ENCODE measurements at places on chromosomes 7 and 10.

- no peak for DNase-seq
Measured at GRCh38 chr7:115410972-115411686, 489.2 kb downstream of the MDFIC start.

GRCh38 chr7:5229451-5230264 lies 39.6 kb downstream of the WIPI2 start:
- no peak for DNase-seq

DNA sequence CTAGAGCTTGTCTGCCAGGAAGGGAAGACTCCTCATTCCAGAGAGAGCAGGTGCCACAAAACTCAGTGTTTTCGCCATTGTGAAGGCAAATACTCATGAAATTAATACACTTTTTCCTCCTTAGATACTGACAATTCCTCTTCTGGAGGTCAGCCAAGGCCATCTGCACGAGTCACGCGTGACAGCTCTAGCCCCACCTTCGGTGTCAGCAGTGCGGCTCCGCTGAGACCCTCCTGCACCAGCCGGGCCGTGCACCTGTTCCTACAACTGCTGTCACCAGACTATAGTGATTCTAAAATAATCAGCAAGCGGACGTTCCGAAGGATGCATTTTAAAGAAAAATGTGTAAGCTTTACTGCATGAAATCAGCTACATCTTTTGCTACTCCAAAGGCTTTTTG lies 127.7 kb downstream of the DIP2C start:
- no peak for DNase-seq

- no peak for DNase-seq
Measured at GRCh38 chr10:12720217-12720981, 281.1 kb downstream of the CCDC3 start.

DNA sequence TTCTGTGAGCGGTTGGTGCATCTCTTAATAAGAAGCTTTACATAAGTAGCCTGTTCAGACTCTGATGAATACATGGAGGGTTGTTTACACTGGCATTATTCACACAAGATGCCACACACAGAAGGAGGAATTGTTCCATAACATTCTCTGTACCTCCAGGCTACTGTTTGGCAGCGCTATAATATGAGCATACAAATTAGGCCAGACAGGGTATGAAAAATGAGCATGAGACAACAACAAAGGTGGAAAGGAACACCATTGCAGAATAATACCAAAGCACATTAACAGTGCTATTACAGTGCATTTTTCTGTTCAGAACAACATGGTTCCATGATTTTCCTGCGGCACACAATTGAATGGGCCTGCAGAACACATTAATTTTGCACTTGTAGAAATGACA lies 417.2 kb upstream of the C7orf33 start:
- DNase-seq: no peak

DNA sequence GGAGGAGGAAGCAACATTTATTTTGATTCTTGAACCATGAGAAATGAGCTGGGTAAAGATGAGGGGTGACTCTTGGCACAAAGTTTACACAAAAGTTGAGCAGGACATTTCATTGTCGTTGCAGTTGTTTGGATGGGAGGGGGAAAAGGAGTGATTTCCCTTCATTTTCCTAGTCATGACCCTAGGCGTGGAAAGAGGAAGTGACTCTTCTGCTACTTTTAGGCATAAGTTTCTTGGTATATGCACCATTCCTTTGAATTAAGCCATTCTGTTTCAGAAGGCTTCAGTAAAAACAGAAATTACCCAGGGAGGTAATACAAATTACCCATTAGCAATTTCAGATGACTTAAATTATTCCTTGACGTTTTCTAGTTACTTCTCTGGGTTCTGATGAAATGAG lies 113.9 kb upstream of the FAM171A1 start:
- DNase-seq: no peak

DNA sequence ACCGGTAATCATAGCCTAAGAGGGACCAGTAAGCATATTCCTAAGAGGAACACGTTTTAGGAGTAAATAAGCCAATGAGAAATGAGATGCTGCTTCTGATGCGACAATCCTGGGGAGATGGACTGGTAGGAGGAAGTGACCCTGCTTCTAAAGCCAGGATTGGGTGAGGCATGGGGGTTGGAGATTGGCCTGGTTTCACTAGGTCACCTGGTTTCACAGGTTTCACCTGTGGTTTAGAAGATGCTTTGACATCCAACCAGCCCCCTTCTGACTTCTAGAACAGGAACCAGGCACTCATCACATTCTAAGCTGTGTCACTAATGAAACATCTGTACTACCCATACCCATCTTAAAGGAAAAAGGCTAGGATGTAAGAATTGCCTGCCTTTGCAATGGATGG lies 53.0 kb upstream of the BAMBI start:
- DNase-seq: no peak

- DNase-seq: no peak
Measured at GRCh38 chr10:75239096-75239790, 3.5 kb upstream of the COMTD1 start.

GRCh38 chr7:30428246-30429155 lies 50.1 kb downstream of the NOD1 start:
- no peak for DNase-seq

GRCh38 chr10:102650655-102651454 lies 6.6 kb downstream of the TRIM8 start:
- no peak for DNase-seq

DNA sequence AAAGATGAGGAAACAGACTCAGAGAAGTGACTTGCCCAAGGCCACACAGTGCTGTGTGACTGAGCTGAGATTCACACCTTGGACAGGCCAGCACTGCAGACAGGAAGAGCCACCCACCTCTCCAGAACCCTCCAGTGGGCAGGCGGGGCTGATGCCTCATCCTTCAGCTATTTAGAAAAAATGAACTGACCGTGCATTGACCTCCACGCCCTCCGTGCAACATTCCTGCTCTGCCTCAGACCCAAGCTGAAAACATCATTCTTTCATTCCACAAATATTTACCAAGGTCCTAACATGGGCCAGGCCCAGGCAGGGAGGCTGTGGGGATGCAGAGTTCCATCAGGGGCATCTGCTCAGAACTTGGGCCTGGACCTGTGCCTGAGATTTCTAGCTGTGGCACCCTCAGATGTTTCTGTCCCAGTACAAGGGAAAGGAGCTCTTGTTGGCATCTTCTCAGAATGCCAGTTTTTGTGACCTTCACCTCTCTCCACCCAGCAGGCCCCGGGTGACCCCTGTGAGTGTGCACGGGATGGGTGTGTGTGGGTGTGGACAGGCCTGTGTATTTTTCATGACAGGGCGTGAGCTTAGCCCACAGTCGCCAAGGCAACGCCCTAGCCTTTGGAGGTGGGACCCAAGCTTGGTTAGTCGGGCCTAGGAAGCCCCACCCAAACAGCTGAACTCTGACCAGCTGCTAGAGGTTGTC lies 6.5 kb downstream of the VSIR start:
- DNase-seq: no peak

GRCh38 chr10:46546591-46547540 lies 9.6 kb downstream of the GPRIN2 start:
- DNase-seq: no peak

DNA sequence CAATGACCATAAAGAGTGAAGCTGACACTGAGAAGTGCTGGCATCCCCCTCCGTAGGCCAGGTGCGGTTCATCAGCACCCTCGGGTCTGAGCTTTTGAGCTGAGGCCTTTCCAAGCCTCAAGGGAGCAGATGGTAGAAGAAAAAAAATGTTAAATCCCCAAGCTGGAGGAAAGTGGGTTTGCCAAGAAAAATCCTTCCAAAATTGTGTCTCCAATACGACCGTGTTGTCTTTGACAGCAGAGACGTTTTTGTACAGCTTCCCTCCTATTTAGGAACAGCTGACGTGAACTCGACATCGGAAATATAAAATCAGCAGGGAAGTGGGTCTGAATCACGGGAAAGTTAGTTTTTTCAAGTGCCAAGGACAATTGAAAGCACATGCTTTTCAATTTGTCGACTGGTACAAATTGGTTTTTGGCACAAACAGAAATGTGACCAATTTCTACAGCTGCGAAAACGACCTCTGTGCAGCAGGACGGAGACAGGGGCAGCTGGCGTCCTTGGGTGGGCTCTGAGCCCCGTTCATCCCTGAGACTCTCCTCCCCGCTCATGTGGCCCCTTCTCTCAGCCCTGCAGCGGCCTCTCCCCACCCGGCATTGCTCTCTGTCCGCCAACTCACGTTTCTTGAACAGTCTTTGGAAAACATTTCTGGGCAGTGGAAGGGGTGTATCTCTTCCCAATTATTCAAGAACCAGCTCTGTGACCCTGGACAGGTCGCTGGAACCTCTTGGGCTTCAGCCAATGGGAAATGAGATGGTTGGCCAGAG lies 89.9 kb downstream of the PAXIP1 start:
- no peak for DNase-seq

- DNase-seq: no peak
Measured at GRCh38 chr10:7984896-7985295, 69.6 kb upstream of the GATA3 start.

DNA sequence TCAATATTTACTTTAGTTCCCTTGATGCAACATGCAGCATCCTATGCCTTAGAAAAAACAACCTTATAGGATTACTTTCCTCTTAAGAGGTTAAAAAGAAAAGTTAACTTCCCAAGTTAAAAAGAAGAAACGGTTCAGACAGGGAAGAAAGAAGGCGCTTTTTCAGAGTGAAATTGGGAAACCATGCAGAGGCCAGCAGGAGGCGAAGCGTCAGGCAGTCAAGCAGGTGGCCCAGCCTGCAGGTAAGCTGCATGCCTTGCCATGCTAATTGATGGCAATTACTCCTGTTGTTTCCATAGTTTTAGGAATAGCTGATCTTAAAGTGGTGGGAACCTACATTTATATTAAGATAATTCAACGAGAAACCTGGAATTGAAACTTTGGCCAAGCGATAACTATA lies 302.6 kb upstream of the SP4 start:
- DNase-seq: no peak

DNA sequence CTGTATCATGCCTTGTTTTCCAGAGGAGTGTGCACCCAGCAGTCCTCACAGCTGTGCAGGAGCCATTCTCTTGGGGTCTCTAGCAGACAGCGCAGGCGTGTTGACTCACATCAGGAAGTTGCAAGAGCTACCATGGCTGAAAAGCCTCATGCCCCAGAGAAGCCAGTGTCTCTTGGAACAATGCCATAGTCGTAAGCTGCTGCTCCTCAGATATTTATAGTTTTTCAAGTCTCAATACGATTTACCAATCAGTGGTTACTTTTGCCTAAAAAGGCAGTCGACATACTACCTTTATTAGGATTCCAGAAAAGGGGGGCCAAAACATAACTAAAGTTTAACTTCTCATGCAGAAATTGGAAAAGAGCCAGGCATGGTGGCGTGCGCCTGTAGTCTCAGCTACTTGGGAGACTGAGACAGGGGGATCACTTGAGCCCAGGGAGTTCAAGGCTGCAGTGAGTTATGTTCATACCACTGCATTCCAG lies 407.7 kb downstream of the PARD3 start:
- DNase-seq: no peak

GRCh38 chr10:72319416-72320254 lies 35.1 kb downstream of the DNAJB12 start:
- DNase-seq: peak; percentile 63

DNA sequence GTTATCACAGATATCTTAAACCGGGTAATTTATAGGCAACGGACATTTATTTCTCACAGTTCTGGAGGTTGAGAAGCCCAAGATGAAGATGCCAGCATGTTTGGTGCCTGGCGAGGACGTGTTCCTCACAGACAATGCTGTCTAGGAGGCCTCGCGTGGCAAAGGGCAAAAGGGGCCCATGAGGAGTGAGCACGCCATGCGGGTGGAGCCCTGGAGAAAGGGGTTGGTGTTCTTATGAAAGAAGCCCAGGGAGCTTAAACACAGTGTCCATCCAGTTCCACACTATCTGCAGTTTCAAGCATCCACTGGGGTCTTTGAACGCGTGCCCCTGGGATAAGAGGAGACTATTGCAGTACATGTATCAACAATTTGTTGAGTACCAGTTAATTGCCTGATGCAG lies 51.4 kb downstream of the CXCL12 start:
- DNase-seq: no peak

DNA sequence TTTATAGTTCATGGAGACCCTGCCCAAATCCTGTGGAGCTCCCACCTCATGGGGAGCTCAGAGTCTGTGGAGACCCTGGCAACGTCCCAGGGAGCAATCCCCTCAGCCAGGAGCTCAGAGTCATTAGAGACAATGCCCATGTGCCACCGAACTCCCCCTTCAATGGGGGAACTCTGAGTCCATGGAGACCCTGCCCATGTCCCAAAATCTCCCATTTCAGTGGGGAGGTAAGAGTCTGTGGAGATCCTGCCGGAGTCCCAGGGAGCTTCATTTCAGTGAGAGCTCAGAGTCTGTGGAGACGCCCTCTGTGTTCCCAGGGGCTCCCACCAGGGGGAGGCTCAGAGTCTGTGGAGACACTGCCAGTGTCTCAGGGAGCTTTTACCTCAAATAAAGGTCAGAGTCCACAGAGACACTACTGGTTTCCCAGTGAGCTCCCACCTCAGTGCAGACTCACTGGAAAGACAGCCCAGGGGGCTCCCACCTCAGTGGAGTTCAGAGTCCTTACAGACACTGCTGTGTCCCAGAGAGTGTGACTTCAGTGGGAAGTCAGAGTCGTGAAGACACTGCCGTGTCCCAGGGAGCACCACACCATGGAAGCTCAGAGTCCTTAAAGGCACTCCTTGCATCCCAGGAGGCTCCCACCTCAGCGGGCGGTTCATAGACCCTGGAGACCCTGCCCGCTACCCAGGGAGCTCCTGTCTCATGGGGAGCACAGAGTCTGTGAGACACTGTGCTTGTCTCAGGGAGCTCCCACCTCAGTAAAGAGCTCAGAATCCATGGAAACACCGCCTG lies 5.0 kb downstream of the MYO1G start:
- DNase-seq: no peak

GRCh38 chr10:45353186-45353585 lies 20.8 kb upstream of the ALOX5 start:
- no peak for DNase-seq

- no peak for DNase-seq
Measured at GRCh38 chr10:22317076-22317370, 835 bp downstream of the COMMD3 start.

DNA sequence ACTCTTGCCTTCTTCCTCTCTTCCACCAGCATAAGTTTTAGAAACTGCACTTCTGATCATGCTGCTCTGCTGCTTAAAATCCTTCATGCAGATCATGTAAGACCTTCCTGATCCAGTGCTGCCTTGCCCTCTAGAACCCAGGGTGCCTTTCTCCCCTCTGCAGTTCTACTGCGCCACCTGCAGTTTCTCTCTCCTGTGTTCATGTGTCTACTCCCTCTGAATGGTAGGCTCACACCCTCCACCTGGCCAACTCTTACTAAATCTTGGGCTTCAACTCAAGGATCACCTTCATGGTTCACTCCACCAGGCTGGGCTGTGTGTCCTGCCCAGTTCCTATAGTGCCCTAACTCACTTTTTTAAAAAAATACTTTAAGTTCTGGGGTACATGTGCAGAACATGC lies 174.6 kb upstream of the ITGB1 start:
- no peak for DNase-seq

- DNase-seq: no peak
Measured at GRCh38 chr7:95688931-95689495, 83.3 kb upstream of the DYNC1I1 start.

GRCh38 chr7:47693216-47693615 lies 111.3 kb upstream of the TNS3 start:
- DNase-seq: no peak

GRCh38 chr10:90417029-90417428 lies 440.8 kb downstream of the HTR7 start:
- no peak for DNase-seq

All from stimulated activated CD8-positive, alpha-beta memory T cell treated with anti-CD3 and anti-CD28 coated beads, Interleukin-4, amount 100 ng/mL, for 4 hours (primary cell).